ENCODE measurements at places on chromosomes 4 and X. TPM values are rescaled to one million over a fixed set of nuclear protein-coding genes. Genes with fewer than 3 reads are reported as not detected.
A peak's percentile ranks its signal among the peaks of the same experiment; 100 is the strongest.

RAB9A gene
- total RNA-seq, result 59.3 TPM

CITED1 gene
- total RNA-seq, result not detected

CTPS2 gene
- total RNA-seq, result 18.9 TPM

CXCL3 gene
- total RNA-seq, result not detected

DNA sequence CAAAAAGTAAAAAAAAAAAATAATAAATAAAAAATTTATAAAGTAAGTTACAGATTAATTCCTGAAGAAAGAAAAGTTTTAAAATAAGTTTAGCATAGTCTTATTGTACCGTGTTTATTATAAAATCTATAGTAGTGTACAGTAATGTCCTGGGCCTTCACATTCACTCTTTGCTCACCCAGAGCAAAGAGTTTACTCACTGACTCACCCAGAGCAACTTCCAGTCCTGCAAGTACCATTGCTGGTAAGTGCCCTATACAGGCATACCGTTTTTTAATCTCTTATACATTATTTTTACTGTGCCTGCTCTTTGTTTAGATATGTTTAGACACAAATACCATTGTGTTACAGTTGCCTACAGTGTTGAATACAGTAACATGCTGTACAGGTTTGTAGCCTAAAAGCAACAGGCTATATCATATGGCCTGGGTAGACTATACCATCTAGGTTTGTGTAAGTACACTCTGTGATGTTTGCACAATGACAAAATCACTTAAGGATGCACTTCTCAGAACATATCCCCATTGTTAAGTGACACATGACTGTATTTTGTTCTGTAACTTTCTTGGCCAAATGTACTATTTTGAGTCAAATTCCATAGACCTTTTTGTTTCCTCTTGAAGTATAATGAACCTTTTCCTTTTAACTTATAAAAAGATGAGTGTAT, 199.0 kb upstream of the NUDT6 start:
- no peak for DNase-seq
- no peaks in the 10 kb centered on the region for H3K36me3 ChIP-seq
- no peaks in the 10 kb centered on the region for H3K27me3 ChIP-seq
- no peaks in the 10 kb centered on the region for H3K4me1 ChIP-seq
- H3K27ac ChIP-seq, result no peak overlapping the region

DNA sequence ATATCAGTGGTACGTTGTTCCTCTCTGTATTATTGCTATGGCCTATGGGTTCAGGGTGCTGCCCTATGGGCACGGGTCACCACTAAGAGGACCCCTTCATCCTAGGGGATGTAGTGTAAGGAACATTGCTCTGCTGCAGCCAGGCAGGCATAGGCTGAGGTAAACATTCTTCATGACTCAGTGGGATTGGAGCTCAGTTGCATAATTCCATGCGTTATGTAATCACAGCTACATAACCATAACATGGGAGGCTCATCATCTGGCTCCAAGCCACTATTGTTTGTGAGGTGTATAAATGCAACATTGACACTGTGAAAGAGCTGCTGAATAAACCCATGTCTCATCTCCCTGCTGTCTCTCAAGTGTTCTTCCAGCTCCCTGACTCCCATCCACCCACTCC, 375.2 kb downstream of the MAGEE1 start:
- no peak overlapping the region for H3K4me3 ChIP-seq
- DNase-seq, result no peak
- H3K36me3 ChIP-seq, result no peaks in the 10 kb centered on the region
- H3K27ac ChIP-seq, result no peak overlapping the region
- no peaks in the 10 kb centered on the region for H3K4me1 ChIP-seq

DNA sequence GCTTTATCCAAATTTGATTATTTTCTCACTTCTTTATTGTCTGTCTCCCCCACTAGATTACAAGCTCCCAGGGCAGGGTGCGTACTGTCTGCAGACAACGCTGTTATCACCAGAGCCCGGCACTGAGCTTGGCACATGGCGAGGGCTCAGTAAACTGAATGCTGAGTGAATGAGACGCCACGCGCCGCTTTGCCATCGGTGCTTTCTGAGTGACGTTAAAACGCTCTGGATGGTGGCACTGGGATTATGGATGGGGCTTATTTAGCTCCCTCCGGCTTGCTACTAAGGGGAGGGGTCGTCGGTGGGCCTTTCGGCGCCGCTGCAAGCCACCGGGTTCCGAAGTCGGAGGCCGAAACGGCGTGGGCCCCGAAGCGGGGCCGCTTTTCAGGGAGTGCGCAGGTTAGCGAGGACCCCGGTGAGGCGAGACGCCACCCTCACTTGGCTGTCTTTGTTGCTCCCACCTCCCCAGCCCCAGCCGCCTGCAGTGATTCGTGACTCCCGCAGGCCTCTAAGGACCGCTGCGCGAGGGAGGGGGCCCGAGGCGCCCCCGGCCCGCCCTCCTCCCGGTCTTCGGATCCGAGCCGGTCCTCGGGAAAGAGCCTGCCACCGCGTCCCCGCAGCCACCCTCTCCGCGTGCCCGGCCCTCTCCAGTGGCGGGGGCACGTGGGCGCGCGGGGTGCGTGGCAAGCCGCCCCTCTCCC, 569 bp upstream of the FHL1 start:
- H3K4me3 ChIP-seq, result no peak overlapping the region
- no peak overlapping the region for H3K27ac ChIP-seq
- H3K36me3 ChIP-seq, result no peaks in the 10 kb centered on the region
- no peaks in the 10 kb centered on the region for H3K4me1 ChIP-seq
- H3K27me3 ChIP-seq, result no peaks in the 10 kb centered on the region

GRCh38 chr4:57094832-57095223, 15.4 kb downstream of the IGFBP7 start:
- no peaks in the 10 kb centered on the region for H3K27me3 ChIP-seq
- H3K4me3 ChIP-seq, result no peak overlapping the region
- DNase-seq, result no peak

- no peaks in the 10 kb centered on the region for H3K36me3 ChIP-seq
- H3K4me3 ChIP-seq, result no peak overlapping the region
- peak; percentile 81 for DNase-seq
- H3K4me1 ChIP-seq, result peaks cover 2% of the 10 kb centered on the region
Observed at GRCh38 chr4:67746797-67747495, 7.2 kb downstream of the GNRHR start.

DNA sequence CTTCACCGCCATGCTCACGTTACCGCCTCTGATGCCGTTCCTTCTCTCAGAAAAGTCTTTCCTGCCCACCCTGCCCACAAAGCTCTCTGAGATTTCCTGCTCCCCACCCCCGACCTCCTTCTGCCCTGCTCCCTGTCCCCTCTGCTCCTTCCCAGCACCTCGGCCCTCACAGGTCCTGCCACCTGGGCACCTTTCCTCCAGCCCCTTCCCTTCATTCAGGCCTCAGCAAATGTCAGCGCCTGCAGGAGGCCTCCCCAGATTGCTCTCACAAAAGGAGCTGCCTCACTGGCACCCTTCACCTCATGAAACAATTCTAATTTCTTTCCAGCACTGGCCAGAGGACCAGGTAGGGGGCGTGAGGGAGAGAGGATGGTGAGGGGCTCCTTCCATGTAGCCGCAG, 33.6 kb upstream of the MXD4 start:
- H3K4me1 ChIP-seq, result peaks cover 42% of the 10 kb centered on the region
- no peaks in the 10 kb centered on the region for H3K36me3 ChIP-seq
- no peaks in the 10 kb centered on the region for H3K27me3 ChIP-seq
- no peak for DNase-seq

DNA sequence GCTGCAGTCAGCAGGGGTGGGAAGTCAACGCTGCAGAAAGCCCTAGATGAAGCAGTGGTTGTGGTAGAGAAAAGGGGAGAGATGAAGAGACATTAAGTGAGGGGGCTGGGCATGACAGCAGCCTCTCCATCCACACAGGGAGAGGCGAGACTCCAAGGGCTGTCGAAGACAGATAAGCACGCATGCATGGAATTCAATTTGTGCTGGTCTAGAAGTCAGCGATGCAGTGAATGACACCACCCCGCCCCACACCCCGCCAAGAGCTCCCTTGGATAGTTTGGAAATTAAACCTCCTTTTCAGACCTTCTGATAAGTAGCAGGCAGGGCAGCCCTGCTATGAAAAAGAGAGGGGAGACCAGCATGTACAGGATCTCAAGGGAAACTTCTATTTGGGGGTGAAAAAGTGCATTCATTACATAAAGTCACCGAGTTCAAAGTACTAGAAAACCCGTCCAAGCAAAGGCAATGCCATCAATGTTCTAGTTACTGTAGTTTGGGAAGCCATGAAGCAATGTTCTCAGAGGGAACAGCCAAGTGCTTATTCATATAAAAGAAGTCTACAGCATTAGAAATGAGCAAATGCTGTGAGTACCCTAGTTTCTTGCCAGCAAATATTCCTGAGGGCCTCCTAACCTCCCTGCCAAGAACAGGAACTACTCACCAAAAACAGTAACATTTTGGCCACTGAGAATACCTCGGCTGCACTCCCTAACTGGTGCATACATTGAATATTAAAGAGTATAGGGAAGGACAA, 152.3 kb upstream of the ANXA10 start:
- no peak overlapping the region for H3K27ac ChIP-seq
- no peaks in the 10 kb centered on the region for H3K36me3 ChIP-seq
- no peaks in the 10 kb centered on the region for H3K4me1 ChIP-seq
- DNase-seq, result no peak

DNA sequence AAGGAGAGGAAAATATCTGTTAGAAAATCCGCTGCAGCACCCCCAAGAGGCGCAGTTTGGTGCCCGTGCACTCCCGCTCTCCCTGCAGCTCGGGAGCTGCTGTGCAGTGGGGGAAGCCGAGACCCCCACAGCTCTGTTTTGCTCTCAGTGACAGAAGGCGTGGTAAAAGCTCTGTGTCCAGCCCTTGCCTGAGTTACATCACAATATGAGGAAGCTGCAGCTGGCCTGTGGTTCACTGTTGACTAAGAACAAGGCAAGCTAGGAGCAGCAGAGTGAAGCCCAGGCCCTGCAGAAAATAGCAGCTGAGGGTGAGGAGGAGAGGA, 88.5 kb upstream of the ADRA2C start:
- no peak overlapping the region for H3K4me3 ChIP-seq
- no peaks in the 10 kb centered on the region for H3K27me3 ChIP-seq
- H3K27ac ChIP-seq, result no peak overlapping the region
- H3K36me3 ChIP-seq, result no peaks in the 10 kb centered on the region

GRCh38 chr4:8759987-8760386, 111.7 kb downstream of the HMX1 start:
- DNase-seq, result no peak
- no peaks in the 10 kb centered on the region for H3K27me3 ChIP-seq
- H3K36me3 ChIP-seq, result no peaks in the 10 kb centered on the region
- no peak overlapping the region for H3K4me3 ChIP-seq
- no peak overlapping the region for H3K27ac ChIP-seq

DNA sequence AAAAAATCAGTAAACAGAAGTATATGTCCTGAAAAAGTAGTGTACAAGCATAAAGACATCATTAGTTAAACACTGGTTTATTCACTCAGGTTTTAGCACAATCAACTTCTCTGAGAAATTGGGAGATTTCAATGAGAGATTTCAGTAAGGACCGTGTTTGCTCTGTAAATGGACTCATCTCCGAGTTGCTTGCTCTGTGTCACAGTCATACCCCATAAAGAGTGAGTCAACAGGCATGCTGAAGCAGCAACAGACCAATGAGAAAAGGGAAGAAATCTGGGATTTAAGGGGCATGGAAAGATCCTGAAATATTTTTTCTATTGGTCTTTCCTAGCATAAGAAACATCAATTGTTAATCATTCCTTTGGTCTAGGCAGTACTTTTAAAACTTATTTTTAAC, 4.7 kb downstream of the GLUD2 start:
- H3K4me3 ChIP-seq, result no peak overlapping the region
- H3K27ac ChIP-seq, result no peak overlapping the region
- no peaks in the 10 kb centered on the region for H3K27me3 ChIP-seq
- no peaks in the 10 kb centered on the region for H3K36me3 ChIP-seq
- no peak for DNase-seq

- no peak for DNase-seq
- H3K4me1 ChIP-seq, result peaks cover 16% of the 10 kb centered on the region
- no peak overlapping the region for H3K4me3 ChIP-seq
- no peak overlapping the region for H3K27ac ChIP-seq
- no peaks in the 10 kb centered on the region for H3K36me3 ChIP-seq
Observed at GRCh38 chrX:48513670-48514069, 4.9 kb downstream of the PORCN start.

- no peaks in the 10 kb centered on the region for H3K36me3 ChIP-seq
- no peak for DNase-seq
- H3K4me1 ChIP-seq, result no peaks in the 10 kb centered on the region
- no peak overlapping the region for H3K4me3 ChIP-seq
- H3K27ac ChIP-seq, result no peak overlapping the region
Observed at GRCh38 chrX:104972737-104973136, 247.8 kb downstream of the TEX13A start.
